Spleen (tissue), 13 donors: ENCODE measurements at places on chromosomes 16 and 17.

DNA sequence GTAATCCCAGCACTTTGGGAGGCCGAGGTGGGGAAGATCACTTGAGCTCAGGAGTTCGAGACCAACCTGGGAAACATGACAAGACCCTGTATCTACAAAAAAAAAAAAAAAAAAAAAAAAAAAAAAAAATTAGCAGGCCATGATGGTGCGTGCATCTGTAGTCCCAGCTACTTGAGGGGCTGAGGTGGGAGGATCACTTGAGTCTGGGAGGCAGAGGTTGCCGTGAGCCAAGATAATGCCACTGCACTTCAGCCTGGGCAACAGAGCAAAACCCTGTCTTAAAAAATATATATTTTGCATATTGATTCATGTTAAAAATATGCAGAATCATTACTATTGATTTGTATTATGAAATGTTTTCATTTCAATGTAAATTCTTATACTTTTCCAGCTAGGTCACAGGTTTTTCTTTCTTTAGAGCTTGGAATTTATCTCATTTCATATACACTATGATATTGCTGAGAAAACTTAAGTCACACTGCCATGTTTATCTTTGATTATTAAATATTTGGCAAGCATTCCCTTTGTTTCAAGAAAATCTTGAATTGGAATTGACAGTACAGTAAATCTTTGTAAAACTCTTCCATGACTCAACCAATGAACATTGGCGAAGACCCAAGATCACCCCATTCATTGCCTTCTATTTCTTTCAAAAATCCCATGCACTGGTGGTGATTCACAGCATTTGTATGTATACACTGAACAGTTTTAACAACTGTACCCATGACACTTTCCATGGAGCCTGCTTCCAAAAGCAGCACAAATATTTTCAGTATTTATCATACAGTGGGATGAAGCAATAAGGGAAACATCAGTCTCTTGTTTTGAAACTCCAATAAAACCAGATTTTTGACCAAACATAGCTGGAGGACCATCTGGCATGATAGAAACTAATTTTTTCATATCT, 83.5 kb upstream of the TNRC6A start:
- no peak for DNase-seq

GRCh38 chr17:49935526-49936210, 33.3 kb upstream of the DLX4 start:
- DNase-seq, result no peak

DNA sequence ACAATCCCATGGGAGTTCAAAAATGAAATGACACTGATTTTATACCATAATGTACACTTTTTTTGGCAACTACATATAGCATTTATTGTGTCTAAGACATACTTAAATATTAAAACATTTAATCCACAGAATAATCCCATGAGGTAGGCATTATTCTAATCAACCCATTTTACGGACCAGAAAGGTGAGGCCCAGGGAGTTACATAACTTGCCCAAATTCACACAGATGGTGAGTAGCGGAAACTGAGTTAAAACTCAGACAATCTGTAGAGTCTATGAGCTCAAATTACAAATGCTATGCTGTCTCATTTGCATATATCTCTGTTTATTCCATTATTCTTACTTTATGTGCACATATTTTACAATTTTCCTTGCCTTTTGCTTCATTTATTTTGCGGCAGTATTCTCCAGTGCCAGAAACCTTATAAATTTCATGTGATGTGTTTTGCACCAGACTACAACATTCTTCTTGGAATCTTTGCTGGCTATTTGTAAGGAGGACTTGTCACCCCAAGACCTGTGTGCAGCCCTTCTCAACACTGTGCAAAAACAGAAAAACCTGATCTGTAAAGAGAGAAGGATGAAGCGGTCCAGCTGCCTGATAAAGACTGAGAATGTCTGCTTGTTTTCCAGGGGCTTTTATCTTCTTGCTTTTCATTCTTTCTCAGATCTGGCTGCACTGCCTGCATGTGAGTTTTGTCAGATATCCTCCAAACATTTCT, 2.3 kb upstream of the ABCA9 start:
- DNase-seq, result no peak

GRCh38 chr17:18226284-18226945, 980 bp downstream of the LLGL1 start:
- no peak for DNase-seq

- no peak for DNase-seq
Observed at GRCh38 chr16:2364638-2365210, 24.2 kb upstream of the ABCA3 start.

- peak; percentile 42 for DNase-seq
Observed at GRCh38 chr17:38628441-38628840, 22.7 kb upstream of the SRCIN1 start.

DNA sequence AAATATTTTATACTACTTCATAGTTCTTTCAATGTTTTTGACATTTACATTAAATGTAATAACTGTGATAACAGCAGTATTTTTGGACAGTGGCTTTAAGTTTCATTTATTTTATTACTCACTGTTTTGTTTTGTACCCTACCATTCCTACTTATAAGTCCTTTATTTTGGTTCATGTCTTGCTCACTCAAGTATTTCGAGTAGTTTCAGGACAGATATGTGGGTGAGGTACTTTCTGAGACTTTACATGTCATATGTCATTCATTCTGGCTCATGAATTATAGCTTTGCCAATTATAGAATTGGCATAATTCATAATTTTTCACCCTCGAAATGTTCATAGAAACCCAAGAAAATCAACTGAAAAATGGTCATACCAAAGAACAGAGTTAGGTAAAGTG, 44.4 kb downstream of the PIK3R5 start:
- DNase-seq, result no peak

DNA sequence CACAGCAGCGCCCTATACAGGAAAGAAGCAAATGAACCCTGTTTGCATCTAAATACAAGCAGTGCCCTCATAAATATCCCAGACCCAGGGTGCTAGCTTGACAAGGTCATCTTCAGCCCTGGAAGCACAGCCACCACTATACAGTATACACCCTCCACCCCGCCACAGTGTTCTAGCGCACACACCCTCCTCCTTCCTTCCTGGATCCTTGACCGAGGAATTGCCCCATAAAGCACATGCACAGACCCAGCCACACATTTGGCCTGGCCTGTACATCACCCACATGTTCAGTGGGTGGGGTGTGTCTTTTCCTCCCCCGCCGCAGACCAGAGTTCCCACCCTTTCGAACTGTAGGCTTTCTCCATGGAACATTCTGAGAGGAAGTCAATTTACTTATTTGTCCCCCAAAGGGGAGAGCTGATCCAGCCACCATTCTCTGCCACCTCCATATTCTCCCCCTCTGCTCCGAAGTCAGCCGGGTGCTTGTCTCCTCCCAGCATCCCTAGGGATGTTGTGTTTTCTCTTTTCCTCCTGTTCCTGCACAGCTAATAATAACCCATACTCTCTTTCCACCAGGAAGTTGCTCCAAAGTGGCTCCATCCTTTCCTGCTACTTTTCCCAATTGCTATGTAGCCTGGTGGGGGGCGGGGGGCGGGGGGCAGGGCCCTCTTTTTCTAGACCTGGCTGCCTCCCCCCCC, 6.6 kb downstream of the ABI3 start:
- DNase-seq, result peak; percentile 87

GRCh38 chr17:62109924-62110323, 44.8 kb upstream of the MED13 start:
- no peak for DNase-seq

DNA sequence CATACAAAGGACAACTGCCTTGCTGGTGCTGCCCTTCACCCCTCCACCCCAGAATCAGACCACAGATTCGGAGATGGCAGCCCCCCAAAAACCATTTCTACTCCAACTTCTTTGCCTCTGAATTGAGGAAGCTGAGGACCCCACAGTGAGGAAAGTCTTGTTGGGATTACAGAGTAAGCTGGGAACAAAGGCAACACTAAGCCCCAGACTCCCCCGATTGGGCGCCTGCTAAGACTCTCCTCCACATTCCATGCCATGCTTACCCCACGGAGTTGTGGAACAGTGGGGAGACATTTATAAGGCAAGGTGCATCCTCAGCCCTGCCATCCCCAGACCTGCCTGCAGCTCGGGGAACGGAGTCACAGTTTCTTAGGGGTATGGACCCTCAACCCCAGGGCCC, 1.9 kb downstream of the GIT1 start:
- DNase-seq, result no peak

- DNase-seq, result no peak
Observed at GRCh38 chr16:11105038-11105903, 150.7 kb downstream of the SOCS1 start.

DNA sequence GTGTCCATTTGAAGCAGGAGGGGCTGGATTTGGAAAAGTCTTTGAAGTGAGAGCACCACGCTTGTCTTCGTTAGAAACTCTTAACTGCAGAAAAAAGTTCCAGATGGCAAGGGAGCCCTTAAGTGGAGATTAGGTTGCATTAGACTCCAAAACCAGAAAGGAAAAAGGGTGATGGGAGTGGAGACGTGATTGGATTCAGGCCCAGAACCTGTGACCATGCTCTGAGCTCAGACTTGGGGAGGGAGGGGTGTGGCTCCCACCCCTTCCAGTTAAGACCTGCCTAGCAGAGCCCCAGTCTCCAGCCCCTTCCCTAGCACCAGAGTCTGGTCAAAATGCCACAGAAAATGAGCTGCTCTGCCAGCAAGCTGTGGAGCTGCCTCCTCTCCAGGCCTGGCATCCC, 6.4 kb upstream of the LGALS9 start:
- no peak for DNase-seq

- DNase-seq, result no peak
Observed at GRCh38 chr17:2083613-2084035, 28.7 kb downstream of the HIC1 start.

GRCh38 chr16:34054969-34055368, 595.6 kb downstream of the TP53TG3F start:
- DNase-seq, result no peak

GRCh38 chr16:86669937-86670749, 91.8 kb downstream of the FOXL1 start:
- no peak for DNase-seq

GRCh38 chr16:30692396-30693064, 6.4 kb upstream of the SRCAP start:
- DNase-seq, result no peak

DNA sequence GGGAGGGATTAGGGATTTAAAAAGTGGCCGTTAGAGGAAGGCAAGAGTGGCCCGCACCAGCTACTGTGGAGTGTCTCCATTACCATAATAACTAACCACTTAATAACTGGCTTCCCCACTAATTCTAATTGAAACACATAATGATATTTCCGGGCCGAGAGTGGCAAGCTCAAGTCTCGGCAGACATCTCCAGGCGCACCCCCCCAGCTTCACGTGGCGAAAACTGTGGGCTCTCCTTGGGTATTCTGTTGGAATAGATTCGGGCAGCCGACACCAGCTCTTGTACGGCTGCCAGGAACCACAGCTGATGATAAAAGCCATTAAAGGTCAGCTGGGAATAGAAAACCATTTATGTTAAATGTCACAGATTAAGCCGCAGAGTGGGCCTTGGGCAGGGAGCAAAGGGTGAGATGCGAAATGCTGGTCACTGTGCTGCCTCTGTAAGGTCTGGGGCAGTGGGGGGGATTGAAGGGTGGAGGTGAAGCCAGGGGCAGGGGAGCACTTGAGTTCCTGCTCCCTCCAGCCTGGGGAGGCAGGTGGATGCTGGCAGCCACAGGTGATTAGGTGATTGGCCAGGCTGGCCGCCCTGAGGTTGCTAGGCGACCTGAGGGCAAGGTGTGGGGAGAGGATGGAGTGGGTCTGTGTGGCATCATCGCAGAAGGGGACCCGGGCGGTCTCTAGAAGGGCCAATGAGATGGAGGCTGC, 115.6 kb upstream of the SDK2 start:
- DNase-seq, result no peak

GRCh38 chr16:28042811-28043210, 20.7 kb downstream of the GSG1L start:
- no peak for DNase-seq

GRCh38 chr17:8253801-8254200, 4.7 kb downstream of the PFAS start:
- no peak for DNase-seq

DNA sequence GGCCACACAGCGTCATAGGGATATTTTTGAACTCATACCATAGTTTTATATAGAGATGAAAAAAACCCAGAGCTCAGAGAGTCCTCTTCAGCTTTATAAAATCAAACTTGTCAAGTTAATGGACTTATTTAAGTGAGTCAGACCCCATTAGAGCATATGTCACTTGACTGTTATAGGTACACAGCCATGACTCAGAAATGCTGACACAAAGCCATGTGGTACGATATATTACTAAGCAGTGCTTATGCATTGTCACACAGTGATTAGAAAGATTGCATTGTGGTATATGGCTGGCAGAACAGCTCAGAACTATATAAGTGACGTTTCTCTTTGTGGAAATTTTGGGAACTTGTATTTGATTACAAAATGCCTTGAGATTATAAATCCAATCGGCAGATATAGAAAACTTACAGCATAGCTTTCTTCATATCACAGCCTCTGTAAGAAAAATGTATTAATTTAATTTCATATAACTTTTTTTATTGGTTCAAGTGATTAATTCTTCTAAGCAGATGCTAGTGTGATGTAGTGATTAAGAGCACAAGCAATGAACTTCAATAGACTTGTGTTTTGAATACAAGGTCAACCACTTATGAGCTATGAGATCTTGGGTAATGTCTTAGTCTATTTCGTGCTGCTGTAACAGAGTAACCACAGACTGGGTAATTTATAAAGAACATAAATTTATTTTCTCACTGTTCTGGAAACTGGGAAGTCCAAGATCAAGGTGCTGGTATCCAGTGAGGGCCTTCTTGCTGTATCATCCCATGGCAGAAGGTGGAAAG, 25.8 kb upstream of the GINS3 start:
- DNase-seq, result no peak

DNA sequence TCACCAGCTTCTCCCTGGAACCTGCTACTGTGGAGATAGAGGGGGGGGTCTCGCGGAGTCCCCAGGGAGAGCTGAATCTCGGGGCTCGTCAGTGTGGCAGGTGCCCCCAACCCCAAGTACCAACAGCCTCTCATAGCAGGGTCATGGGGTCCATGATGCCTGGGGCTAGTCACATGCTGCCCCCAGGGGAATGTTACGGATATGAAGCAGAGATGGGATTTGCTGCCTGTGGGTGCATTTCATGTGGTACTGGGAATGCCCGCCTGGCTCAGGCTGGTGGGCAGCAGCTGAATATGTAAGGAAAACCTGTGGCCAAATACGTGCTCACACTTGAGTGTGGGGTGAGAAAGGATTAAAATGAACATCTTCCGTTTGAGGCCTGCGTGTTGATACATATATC, 49.4 kb downstream of the MEAK7 start:
- DNase-seq, result peak; percentile 19

- no peak for DNase-seq
Observed at GRCh38 chr16:72198771-72199201, 26.8 kb upstream of the PMFBP1 start.

GRCh38 chr16:85541980-85542900, 70.9 kb upstream of the GSE1 start:
- DNase-seq, result no peak
